ENCODE measurements at places on chromosomes 13 and 19.

GRCh38 chr13:71621174-71622124, 245.6 kb downstream of the DACH1 start:
- no peak for DNase-seq

GRCh38 chr13:76697288-76697687, 188.9 kb downstream of the KCTD12 start:
- no peak for DNase-seq

GRCh38 chr13:24528816-24529398, 16.3 kb upstream of the PARP4 start:
- no peak for DNase-seq

GRCh38 chr13:106619688-106620555, 52.0 kb upstream of the ARGLU1 start:
- peak; percentile 57 for DNase-seq

DNA sequence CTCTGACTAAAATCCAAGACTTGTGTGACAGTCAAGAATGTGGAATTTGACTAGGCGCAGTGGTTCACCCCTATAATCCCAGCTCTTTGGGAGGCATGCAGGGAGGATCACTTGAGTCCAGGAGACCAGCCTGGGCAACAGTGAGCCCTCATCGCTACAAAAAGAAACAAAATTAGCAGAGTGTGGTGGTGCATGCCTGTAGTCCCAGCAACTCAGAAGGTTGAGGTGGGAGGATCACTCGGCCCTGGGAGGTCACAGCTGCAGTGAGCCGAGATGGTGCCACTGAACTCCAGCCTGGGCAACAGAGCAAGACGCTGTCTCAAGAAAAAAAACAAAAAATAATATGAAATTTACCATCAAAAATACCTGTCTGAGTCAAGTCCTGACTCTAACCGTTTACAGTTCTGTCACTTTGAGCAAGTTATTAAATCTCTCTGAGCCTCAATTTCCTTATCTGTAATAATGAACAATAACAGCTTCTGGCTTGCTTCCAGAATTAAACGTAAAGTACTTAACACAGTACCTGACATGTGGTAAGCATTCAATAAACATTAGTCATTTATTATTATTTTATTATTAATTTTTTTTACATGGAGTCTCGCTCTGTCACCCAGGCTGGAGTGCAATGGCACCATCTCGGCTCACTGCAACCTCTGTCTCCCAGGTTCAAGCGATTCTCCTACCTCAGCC, 204.6 kb upstream of the TSC22D1 start:
- DNase-seq = peak; percentile 79

- DNase-seq = no peak
Measured at GRCh38 chr19:6697291-6697690, 23.2 kb downstream of the C3 start.

GRCh38 chr13:93413972-93414717, 187.5 kb downstream of the GPC6 start:
- no peak for DNase-seq

DNA sequence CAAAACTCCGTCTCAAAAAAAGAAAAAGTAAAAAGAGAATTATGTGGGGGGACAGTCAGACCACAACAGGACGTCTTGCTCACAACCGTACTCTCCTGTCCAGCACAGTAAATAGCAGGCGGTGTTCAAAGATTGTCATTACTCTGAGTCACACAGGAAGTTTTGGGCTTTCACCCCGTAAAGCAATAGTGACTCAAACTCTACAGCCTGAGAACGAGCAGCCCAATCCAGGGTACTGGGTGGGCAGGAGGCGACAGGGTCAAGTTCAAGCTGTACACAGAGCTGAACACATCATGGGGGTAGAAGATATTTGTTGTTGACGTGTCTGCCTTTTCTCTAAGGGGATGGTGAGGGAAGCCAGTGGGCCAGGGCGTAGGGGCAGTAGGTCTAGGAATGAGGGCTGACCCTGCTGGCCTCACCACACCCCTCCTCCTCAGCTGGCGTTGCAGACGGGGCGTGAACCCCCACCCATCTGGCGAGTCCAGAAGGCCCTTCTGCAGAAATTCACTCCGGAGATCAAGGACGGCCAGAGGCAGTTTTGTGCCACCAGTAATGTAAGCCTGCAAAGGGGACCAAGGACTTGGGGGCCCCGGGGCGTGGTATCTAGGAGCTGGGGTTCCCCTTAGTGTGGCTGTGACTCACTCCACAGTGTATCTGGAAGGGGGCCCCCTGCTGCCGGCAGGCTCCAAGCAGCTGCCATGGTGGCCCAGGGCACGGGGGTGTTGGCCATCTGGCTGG, 23.3 kb downstream of the PRR12 start:
- DNase-seq = no peak

- DNase-seq = no peak
Measured at GRCh38 chr13:72368031-72368430, 359.4 kb downstream of the MZT1 start.

- no peak for DNase-seq
Measured at GRCh38 chr19:42124386-42124901, 7.8 kb downstream of the POU2F2 start.

GRCh38 chr19:2110822-2111221, 14.1 kb downstream of the IZUMO4 start:
- DNase-seq = no peak

- no peak for DNase-seq
Measured at GRCh38 chr13:43787518-43787891, 733 bp upstream of the ENOX1 start.

GRCh38 chr13:93338906-93339305, 112.3 kb downstream of the GPC6 start:
- no peak for DNase-seq

DNA sequence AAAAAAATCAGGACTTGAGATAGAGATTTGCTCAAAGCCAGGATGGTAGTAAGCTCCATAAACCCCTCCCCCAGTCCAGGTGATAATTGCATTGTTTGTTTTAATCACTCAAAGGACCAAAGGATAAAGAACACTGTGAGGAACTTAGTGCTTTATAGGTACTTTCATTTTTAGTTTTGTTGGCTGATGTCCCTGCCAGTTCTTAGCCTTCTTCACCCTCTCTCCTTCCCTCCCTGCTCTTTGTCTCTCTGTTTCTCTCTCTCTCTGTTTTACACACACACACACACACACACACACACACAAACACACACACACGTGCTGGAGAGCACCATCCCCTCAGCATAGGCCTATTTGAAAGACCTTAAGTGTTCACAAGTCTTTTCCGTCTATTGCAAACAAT, 5.2 kb downstream of the FRY start:
- DNase-seq = no peak

- DNase-seq = no peak
Measured at GRCh38 chr13:75544681-75545330, 4.8 kb upstream of the UCHL3 start.

DNA sequence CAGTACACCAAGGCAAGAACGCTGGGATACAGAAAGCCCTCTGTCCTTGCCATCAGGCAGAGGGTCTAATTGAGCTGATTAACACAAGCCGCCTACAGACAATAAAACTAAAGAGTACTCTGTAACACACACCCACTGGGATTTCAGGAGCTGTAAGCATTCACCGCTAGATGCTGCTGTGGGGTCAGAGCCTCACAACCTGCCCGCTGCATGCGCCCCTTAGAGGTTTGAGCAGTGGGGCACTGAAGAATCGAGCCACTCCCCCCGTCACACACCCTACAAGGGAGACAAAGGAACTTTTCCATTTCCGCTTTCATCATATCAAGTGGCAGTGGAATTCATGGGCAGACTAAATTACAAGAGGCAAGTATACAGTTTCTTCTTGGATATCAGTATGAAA, 1080.6 kb downstream of the PCDH17 start:
- DNase-seq = no peak

DNA sequence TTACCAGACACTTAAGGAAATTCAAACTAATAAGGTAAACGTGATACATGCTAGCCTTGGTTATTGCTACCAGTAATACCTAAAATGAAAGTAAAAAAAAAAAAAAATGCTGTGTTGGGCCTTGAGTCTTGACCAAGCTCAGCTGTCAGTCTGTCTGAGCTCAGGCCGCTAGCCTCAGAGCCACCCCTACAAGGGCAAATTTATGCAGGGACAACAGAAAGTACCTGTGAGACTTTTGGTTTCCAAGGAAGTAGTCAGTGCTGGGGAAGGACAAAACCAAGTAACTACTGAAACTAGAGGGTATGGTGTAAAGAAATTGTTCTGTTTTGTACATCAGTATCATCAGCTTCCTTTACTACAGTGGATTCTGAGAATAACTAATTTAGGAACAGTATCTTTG, 134.3 kb upstream of the SLITRK5 start:
- no peak for DNase-seq

DNA sequence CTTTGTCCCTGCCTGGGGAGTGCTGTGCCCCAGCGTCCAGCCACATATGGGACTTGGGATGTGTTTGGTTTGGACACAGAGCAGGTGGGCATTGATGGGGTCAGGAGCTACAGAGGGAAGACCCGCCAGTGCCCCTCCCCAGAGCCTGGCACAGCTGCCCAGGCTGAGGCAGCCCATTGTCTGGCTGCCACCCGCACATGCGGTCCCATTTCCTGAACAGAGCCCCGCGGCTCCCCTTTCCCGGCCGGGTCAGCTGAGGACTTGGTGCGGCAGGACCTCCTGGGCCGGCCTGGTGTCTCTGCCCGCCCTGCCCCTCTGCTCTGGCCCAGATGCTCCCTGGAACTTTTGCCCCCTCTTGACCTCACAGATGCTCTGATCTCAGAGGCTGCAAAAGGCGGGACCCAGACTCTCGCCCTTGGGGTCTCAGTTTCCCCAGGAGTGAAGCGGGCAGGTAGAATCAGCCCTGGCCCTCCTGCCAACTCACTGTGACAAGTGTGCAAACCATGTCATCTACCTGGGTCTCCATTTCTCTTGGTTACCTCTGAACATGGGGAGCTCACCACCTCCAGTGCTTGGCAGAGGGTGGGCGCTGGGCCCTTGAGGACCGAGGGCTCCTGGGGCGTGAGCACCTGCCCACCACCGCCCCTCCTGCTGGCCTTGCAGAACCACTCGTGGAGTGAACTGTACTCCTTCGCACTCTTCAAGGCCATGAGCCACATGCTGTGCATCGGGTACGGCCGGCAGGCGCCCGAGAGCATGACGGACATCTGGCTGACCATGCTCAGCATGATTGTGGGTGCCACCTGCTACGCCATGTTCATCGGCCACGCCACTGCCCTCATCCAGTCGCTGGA, 17.8 kb downstream of the HCN2 start:
- no peak for DNase-seq

- no peak for DNase-seq
Measured at GRCh38 chr19:55670280-55671053, 4.6 kb upstream of the EPN1 start.

DNA sequence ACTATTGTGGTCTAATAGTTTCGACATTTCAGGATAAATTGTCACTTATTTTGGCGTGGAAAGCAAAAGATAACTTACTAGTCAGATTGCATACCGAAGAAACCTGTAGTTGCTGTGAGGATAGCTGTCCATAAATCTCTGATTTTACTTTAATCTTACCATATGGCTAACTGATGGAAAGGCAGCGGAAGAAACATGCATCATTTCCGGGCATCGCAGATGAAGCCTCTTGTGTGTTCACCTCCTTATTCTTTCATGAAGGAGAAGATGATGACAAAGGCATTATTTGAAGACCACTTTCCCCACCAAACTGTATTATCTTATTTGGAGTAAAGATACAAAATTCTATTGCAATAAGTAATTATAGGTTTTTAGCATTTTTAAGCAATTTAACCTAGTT, 763.6 kb upstream of the SLITRK6 start:
- no peak for DNase-seq

DNA sequence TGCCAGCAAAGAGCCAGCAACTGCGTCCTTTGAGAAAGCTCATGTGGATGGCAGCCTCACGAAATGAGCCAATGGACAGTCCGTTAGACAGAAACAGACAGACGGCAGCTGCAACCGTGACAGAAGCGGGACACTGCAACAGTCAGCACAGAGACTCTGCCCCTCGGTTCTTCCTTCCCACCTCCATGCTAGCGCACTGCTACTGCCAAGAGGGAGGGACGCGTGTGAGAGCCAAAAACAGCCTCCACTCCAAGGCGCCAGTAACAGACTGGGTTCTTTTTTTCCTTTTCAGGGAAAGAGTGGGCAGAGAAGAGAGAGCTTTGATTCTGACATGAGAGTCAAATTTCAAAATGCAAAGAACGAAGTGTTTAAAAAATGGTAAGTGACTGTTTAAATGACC, 77.5 kb downstream of the SERP2 start:
- no peak for DNase-seq

DNA sequence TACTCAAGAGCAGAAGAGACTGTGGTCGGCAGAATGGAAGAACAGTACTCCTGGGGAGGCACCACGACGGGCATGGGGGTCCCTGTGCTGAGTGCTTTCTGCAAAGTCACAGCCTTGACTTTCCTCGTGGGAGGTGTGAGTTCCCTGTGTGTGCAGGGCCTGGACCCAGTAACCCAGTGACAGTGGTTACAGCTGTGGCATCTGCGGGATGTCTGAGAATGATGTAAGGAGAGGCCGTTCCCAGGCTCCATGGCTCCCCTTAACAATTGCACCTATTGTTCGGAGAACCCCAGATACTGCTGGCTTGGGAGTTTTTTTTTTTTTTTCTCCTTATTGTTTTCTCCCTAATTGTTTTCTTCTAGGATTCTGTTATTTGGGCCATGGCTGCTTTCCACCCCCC, 5.1 kb upstream of the NANOS2 start:
- no peak for DNase-seq

GRCh38 chr19:3968556-3969434, 2.1 kb downstream of the DAPK3 start:
- peak; percentile 87 for DNase-seq

- no peak for DNase-seq
Measured at GRCh38 chr13:91693466-91693865, 295.0 kb downstream of the GPC5 start.

DNA sequence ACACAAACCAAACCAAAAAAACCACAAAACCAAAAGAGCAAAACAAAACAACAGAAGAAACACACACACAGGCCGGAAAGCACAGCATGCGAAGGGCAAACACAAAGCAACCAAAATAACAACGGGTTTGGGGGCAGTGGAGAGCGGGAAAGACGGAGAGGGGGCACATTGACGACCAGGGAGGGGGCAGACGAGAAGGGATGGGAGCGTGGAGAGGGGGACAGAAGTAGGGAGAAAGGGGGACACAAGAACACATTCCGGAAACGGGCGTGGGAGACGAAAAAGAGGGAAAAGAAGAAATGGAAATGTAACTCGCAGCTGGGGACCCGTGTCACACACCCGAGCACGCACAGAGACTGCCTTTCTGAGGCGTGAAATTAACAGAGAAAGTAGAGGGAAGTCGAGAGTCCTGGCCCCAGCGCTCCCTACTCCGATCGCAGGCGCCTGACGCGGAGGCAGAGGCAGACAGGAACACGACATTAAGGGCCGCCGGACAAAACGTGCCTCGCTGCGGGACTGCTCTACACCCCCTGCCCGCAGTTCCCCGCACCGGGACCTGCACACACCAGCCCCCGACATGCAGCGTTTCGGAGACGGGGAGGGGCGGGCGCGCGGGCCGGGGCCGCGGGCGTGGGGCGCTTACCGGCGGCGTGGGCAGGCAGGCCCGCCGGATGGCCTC, 652 bp downstream of the POU4F1 start:
- DNase-seq = peak; percentile 32

- no peak for DNase-seq
Measured at GRCh38 chr13:35767256-35767976, 290.9 kb upstream of the MAB21L1 start.

All from testis (tissue), 5 donors.